Activated T-helper 9 cell treated with anti-CD3 and anti-CD28 coated beads, Interleukin-2, amount 50 U/mL, for 16 hours (primary cell): ENCODE measurements at places on chromosomes 2 and 18.

DNA sequence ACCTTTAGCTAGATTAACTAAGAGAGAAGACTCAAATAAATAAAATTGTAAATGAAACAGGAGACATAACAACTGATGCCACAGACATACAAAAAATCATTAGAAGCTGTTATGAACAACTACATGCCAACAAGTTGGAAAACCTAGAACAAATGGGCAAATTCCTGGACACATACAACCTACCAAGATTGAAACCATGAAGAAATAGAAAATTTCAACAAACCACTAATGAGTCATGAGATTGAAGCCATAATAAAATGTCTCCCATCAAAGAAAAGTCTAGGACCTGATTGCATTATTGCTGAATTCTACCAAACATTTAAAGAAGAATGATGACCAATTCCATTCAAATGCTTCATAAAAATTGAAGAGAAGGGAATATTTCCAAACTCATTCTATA is 54.3 kb downstream of the ST3GAL5 start:
- no peak for DNase-seq

- DNase-seq: no peak
Measured at GRCh38 chr2:71530641-71531332, 77.4 kb downstream of the DYSF start.

DNA sequence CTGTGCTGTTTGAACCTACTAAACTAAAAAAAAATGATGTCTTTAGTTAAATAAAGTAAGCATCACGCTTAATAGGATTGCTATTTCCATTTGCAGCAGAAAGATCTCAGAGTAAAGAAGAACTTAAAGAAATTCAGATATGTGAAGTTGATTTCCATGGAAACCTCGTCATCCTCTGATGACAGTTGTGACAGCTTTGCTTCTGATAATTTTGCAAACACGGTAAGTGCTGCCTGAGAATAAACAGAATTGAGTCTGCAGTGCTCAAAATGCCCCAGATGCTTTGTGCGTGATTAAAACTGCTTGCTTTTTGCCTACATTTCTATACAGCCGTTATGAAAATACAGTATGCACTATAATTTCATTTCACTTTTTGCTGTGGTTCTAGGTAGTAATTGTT is 3.9 kb downstream of the CDCA7 start:
- no peak for DNase-seq

GRCh38 chr2:69933839-69934613 is 19.1 kb downstream of the MXD1 start:
- DNase-seq: no peak

DNA sequence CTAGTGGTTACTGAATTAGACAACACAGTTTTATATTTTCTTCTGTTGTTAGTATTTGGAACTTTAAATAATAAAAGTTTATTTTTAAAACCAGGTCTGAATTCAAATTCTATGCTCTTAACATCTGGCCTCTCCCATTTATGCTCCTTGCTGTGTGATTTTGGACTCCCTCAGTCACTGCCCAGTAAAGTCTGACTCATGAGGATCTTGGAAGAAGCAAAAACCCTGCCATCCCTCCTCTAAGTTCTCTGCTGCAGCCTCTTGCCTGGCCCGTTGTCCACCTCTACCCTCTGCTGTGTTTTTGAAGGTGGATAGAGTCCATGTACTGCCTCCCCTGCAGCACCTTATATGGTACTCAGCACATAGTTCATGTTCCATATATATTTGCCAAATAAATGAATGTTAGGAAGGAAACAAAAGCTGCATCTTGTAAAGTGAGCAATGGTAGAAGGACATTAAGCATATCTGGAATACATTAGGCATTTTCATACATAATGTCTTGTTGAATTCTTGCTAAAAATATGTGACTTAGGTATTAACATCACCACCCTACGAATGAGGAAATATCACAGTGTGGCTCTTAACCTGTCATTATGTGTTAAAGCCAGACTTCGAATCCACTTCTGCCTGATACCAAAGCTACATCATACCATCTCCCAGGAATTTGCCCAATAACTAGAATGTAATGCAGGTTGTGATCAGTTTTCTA is 62.1 kb downstream of the THNSL2 start:
- no peak for DNase-seq

DNA sequence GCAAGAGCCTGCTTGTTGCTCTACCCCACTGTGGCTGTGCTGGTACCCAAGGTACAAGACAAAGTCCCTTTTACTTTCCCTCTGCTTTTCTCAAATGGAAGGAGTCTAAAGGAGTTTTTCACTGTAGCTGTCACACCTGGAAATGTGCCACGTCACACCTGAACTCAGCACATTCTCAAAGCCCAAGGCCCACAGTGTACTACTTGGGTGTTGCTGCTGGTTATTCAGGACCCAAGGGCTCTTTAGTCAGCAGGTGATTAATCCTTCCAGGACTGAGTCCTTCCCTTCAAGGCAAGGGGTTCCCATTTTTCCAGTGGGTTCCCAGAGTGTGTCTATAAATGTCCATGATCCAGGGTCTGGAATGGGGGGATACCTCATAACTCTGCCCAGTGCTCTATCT is 63.2 kb upstream of the STK39 start:
- DNase-seq: no peak

DNA sequence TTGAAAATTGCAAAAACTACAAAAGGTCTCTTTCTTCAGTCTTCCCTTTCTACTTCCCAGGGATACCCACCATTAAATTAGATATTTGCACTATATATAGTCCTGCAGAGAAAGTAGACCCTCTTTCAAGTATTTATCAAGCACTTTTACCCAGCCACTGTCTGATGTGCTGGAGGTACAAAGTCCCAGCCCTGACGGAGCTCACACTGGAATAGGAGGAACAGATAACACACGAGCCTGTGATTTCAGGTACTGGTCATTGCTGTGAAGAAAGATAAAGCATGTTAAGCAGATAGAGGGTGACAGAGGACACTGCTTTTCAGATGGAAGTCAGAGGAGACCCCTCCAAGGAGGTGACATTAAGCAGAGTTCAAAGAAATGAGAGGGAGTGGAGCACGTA is 19.6 kb downstream of the SEC11C start:
- DNase-seq: no peak

DNA sequence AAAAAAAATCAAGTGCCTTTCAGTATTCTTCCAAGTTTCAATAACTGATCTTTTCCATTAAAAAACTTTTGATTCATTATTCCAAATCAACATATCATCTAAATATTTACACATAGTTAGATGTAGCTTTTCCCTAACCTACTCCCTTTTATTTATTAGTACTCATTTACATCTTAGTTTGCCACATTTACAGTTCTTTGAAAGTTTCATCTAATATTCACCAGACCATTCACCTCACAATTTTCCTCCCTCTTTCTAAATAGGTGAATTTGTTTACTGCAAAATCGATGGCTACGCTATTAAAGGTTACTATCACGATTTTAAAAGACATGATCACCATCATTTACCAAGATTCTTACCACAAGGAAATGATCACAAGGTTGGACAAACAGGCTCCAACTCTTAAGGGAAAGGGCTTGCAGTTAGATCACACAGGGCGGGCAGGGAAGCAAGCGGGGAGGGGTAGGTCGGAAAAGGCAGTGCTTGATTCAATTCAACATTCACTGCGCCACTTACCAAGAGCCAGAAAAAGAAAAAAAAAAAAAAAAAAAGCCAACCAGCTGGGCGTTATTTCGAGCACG is 654 bp upstream of the MARCHF7 start:
- DNase-seq: no peak

DNA sequence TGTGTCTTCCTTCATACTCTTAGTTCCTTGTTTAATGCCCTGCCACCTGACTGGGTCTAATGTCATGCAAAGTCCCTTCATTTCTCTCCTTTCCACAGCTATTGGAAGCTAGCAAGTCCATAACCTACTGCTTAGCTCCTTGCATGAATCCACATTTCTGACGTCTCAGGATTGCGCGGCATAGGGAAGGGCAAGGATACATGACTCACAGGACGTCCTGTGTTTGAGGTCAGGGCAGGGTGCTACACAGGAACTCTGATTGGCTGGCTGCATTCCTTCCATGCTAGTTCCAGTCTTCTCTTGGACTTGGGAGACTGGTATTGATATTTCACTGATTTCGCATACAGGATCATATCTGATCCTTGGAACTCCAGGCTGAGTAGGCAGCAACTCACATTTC is 137.9 kb downstream of the CDH2 start:
- DNase-seq: no peak

DNA sequence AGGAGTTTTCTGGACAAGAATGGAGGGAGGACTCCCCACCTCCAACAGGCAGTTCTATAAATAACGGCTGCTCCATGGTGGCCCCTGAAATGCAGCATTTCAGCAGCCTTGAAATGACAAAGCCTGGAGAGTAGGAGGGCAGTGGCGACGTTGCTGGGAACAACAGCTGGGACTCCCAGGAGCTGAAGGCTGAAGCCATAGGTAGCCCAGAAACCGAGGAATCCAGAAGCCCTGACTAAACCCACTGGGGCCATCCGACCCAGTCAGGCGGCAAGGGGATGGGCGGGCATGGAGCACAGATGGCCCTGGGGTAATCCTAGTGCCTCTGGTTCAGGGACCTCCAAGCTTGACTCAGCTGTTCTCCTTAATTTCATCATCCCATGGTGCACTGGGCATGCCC is 9.0 kb downstream of the PRKAG3 start:
- no peak for DNase-seq

DNA sequence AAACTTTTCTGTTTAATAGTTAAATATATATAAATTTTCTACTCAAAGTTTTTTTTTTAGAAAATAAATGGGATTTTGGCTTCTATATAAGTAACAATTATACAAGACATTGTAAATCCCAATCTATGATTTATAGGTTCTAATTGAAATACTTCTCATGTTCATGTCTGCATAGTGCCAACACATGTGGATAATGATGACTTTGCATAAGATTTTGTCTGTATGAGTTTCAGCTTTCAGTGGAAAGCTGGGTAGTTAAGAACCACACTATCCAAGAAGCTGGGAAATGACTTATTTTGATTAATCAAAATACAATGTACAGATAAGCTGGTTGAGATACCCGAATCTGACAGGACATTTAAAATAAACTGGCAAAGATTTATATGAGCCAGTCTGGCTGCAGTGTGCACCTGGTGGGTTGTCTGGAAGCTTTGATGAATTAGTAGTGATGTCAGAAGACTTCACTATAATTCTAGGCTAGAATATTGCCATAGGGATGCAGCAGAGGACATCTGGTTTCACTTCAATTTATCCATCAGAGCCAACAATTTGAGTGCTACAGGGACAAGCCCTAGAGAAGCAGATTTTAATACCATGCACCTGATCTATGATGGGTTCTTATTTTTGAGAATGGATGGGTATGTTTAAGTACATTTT is 45.4 kb downstream of the EML6 start:
- DNase-seq: no peak

- DNase-seq: no peak
Measured at GRCh38 chr18:9419956-9420631, 55.2 kb upstream of the RALBP1 start.

DNA sequence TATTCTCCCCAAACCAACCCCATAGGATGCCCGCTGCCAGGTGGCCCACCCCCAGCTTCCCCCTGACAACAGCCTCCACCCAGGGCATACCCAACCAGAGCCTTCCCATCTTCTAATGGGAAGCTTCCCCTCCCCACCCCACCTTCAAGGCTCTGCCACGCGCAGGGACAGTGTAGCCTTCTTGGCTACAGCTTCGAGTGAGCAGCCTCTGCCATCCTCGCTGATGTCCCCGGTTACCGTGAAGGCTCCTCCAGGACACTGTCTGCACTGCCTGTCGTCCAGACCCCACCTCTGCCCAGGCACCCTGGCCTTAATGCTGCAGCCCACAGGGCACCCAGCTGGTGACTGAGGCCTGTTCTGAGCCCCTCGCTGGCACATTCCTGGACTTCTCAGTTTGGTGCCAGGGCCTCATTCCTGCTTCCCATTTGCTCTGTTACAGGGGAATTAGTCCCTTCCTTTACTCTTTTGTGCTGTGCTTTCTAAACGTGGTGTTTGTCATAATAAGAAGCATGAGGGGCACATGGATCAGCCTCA is 13.0 kb upstream of the ADNP2 start:
- no peak for DNase-seq

- no peak for DNase-seq
Measured at GRCh38 chr18:67511840-67512239, 4.7 kb downstream of the DSEL start.

- DNase-seq: no peak
Measured at GRCh38 chr2:138492160-138492559, 9.4 kb upstream of the SPOPL start.

DNA sequence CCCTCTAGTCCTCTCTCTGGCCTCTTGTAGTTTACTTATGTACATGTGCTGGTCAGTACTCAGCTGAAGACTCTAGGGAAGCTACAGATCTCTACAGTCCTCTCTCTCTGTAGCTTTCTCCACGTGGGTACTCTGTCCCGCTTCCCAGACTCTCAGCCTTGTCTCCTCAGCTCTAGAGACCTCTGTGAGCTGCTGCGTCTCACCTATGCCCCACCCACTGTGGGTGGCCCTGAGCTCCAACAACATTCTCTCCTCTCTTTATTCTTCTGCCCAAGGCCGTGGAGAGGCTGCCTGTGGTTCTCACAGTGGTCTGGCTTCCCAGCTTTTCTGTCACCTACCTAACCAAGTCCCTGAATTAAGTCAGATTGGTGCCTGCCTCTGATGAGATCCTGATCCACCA is 33.4 kb downstream of the MFSD6 start:
- no peak for DNase-seq

GRCh38 chr2:240018071-240018750 is 6.9 kb downstream of the NDUFA10 start:
- DNase-seq: no peak

GRCh38 chr2:219726916-219727315 is 99.5 kb downstream of the SLC4A3 start:
- no peak for DNase-seq

GRCh38 chr2:218880859-218881594 is 375 bp downstream of the WNT10A start:
- DNase-seq: no peak

GRCh38 chr2:22600156-22600555 is 784.8 kb upstream of the KLHL29 start:
- no peak for DNase-seq

DNA sequence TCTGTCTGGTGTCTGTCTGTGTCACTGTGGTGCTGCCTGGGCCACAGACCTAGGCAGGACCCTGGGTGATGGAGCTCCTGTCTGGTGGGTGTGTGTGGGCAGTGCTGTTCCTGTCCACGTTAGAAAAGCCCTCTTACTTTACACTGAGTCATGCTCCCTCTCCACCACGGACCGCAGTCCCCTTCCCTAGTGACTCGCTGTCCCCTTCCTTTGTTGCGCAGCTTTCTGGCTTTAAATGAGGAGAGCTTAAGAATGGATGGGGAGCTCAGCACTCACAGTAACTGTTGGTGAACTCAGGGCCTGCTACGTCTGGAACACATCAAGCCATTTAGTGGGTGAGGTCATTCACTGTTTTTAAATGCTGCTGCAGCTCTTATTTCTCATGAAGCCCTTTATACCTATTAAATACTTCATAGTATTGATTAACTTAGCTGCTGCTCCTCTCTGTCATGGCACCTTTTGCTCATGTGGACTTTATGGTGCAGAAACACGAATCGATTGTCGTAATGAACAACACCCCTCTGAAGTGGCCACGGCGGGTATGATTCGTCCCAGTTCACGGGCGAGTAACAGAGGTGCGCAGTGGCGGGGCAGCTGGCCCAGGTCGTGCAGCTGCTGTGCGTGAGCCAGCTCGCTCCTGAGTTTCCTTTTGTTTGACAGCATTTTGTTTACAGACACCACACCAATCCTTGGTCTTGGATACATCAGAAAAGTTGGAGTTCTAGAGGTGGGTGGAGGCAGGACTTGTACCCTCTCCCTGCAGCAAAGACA is 100.4 kb downstream of the LDLRAD4 start:
- no peak for DNase-seq
